ENCODE measurements at places on chromosomes 16 and 17.

GRCh38 chr16:515175-515938, 12.2 kb upstream of the CAPN15 start:
- no peak for DNase-seq

GRCh38 chr17:82949361-82949760, 109.5 kb upstream of the ZNF750 start:
- no peak for DNase-seq

DNA sequence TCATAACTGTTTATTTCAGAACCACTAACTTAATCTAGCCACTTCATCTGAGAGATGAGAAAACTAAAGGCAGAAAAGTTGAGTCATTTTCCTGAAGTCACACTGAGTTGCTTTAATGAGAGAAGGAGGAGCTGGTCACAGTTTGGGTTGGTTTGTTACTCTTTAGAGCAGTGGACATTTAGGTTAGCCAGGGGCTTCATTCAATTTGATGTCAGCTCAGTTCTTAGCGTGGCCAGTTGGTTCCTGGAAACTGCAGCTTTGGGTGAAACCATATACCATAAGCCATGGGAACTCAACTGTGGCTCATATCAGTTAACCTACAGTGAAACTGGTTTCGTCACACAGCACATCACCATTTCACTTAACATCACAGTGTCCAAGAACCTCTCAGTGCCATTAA, 59.2 kb upstream of the ADORA2B start:
- no peak for DNase-seq

DNA sequence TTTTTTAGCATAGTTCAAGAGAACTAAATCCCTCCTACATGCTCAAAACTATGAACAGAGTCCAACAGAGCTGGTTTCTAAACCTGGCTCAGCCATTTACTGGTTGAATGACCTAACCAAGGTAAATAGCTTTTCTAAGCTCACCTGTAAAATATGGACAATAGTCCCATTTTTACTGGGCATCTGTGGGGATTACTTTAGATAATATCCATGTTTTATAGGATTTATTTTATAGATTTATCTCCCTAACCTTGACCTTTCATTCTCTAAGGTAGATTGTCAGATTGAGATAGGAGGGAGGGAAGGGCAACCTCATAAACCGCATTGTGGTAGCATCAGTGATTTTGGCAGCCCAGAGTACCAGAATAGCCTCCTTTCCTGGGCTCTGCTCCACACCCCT, 178.5 kb upstream of the TOX3 start:
- no peak for DNase-seq

- no peak for DNase-seq
These were observed at the start of gene PPL for GRCh38 chr16:4936991-4937781. Gene PPL (minus strand): TSS chr16:4937148. CDS start chr16:4937045, 103 bp downstream.

DNA sequence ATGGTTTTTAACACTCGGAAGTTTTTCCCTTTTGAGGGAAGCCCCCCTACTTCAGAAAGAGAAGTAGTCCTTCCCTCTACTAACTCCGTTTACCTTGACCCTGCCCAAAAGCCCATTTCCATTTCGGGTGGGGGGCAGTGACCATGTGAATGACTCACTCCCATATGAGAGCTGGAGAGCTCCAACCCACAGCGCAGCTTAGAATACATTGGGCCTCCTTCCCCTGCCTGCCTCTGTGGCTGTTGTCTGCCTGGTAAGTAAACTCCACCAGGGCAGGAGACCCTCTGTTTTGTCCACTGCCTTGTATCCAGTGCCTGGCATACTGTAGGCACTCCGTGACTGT, 985 bp downstream of the SGSM2 start:
- DNase-seq: no peak

GRCh38 chr17:56468840-56469239, 124.7 kb upstream of the NOG start:
- DNase-seq: no peak

- DNase-seq: no peak
These were observed 12.5 kb upstream of the FAM171A2 start for GRCh38 chr17:44376124-44376523.

DNA sequence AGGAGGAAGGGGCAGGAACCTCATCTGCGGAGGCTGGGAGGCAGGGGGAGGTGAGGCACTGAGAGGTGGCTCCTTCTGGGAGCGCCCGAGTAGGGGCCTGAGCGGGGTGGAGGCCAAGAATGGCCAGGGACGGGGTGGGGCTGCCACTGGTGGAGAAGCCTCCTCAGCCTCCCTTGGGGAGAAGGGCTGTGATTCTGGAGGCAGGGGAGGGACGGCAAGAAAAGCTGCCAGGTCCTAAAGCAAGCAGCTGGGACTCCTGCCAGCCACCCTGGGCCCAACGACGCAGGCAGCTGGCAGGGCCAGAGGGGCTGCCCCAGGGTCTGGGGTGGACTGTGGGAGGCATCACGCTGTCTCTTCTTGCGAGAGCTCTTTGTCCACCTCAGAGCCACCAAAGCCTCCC, 12.7 kb upstream of the MLKL start:
- DNase-seq: no peak

DNA sequence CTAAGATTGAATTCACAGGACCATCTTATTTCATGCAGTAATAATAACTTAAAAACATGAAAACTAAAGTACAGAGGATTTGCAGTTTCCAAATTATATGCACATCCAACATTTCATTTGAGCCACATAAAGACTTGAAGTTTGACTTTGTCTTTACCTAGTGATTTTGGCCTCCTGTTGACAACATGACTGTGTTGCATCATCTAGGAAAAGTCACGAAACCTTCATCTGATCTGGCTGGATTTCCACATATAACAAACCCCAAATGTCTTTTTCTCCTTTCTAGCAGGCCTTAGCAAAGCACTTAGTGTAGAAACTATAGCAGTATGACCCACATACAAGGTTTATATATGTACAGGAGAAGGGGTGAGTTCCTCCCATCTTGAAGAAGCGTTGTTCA, 406.5 kb upstream of the CDH5 start:
- no peak for DNase-seq

DNA sequence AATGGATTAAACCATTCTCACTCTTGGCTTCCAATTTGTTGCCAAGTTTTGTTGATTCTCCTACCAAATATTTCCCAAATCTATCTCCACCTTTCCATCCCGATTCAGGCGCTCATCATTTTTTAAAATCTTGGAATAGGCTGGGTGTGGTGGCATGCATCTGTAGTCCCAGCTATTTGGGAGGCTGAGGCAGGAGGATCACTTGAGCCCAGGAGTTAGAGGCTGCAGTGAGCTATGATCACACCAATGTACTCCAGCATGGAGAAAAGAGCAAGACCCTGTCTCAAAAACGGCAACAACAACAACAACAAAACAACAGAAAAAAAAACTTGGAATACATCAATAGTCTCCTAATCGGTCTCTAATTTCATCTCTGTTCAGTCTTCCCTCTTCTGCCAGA, 902 bp upstream of the NKIRAS2 start:
- DNase-seq: no peak

DNA sequence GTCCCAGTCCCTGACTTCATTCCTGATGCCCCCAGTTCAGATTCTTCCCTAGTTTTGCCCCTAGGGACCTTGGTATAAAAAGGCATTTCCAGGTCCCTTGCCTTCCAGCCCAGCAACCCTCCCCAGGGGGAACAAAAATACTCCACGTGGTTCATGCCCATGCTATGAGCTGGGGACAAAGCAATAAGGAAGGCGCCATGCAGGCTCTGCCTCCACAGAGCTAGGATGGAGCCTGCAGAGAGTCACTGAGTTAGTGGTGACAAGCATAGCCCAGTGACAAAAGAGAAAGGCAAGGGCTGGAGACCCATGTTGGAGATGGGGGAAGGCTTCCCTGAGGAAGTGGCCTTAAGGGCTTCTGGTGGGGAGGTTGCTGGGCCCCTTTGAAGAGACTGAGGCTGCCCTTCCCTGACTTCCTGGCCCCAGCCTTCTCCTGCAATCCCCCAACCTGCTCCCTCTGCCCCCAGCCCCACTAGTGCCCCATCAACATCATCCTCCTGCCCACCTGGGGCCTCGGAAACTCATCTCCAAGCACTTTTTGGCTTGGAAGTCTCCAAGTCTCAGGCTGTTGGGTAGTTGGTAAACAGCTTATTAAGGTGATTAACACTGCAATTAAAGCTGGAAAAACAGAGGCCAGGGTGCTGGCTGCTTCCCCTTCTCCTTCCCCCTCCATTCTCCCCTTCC, 9.6 kb downstream of the DLX3 start:
- no peak for DNase-seq

DNA sequence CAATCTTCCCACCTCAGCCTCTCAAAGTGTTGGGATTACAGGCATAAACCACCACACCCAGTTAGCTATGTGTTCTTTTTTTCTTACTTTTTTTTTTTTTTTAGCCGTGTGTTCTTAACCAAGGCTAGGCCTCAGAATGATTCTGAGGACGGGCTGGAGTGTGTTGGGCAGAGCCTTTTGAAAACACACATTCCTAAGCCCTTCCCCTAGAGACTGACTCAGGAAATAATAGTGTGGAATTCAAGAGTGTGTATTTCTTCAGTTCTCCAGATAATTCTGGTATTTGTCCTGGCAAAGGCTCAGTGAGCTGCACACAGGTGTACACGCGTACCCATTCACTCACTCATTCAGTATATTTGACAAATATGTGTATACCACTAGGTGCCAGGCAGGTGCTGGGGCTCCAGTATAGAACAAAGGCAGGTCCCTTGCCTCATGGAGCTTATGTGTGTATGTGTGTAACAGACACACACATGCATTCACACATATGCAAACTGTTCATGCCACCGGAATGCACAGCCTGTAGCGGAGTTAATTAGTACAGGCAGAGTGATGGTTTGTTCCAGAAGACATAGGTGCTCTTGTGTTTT, 19.4 kb upstream of the NFATC3 start:
- DNase-seq: no peak

- DNase-seq: no peak
These were observed 8.7 kb upstream of the UBE2G1 start for GRCh38 chr17:4375039-4375748.

DNA sequence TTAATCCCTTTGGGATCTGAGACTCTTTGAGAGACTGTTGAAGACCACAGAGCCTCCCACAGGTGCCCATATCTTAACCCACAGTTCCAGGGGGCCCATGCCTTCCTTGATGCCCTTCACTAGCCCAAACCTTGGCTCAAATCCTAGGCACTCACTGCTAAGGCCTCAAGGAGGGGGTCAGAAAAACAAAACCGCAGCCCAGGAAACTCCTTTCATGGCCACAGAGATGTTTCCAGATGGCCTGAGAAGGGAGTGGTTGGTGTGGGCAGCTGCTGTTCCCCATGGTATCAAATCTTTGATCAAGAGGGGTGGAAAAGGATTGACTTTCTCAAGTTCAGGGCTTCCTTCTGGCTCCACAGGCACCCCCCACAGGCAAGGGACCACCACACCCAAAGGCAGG, 44.7 kb downstream of the CDH1 start:
- DNase-seq: no peak

DNA sequence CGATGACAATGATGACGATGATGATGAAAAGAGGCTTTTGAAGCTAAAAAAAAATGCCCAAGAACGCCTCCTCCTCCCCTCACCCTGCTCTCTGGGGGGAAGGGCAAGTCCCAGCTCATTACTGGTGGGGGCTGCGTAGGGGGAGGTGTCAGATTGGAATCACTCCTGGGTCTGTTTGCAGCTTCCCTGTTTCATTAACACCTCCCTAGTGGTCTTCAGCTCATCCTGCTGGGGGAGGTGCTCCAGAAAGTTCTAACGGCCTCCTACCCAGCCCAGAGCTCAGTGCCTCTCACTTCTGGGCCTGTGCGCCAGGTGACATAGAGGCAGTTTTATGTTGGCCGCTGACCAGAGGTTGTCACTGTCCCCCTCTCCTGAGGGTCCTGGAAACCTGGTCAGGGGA, 12.7 kb downstream of the MRM1 start:
- DNase-seq: no peak

DNA sequence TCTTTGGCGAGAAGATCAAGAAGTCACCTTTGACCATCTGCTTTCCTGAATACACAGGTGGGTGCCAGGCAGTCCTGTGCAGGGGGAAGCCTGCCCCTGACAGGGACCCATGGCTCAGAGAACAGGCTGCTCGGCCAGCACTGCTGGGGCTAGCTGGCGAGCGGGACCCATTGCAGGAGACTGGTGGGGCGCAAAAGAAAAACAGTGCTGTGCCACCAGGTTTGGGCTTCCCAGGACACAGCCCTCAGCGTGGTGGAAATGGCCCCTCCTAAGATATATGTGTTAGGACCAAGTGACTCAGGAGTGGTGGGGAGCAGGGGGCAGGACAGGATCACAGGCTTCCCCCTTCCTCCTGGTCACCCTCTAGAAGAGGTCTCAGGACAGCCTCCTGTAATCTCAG, 73.9 kb downstream of the AMFR start:
- no peak for DNase-seq

- DNase-seq: no peak
These were observed 339.6 kb upstream of the CDH5 start for GRCh38 chr16:66026787-66027330.

- DNase-seq: no peak
These were observed 263.4 kb downstream of the BCAS3 start for GRCh38 chr17:60941028-60941427.

- no peak for DNase-seq
These were observed 3.2 kb upstream of the SCRN2 start for GRCh38 chr17:47844227-47844626.

DNA sequence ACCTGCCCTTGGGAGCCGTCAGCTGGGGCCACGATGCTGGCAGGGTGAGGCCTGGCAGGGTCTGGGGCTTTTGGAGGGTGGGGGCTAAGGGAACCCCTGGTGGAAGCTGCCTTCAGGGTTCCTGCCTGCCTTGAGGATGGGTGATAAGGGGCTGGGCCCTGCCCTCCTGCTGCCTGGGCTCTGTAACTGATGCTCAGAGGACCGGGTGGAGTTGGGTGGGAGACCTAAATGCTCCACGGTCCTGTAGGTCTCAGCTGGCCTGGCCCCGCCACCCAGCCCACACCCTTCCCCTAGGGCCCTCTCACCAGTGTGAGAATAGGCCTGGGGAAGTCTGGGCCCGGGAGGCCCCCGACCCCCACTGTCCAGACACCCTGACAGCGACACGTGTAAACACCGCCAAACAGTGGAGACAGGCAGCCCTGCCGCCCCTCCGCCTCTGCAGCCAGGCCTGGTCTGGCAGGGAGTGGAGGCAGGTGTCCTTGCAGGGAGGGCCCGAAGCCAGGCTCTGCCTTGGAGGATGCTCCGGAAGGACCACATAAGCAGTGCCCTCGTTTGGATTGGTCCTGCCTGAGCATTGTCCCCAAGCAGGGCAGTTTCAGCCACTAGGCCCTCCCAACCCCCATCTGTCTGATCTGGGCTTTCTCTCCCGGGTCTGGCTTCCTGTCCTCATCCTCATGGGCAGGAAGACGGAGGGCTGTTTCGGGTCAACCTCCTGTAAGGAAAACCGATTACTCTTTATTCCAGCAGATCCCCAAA, 6.5 kb upstream of the BAHCC1 start:
- DNase-seq: no peak

GRCh38 chr17:74151551-74152315, 51.7 kb upstream of the RPL38 start:
- no peak for DNase-seq

Measured in activated gamma-delta T cell (primary cell).